Stimulated activated CD8-positive, alpha-beta memory T cell treated with anti-CD3 and anti-CD28 coated beads, Interleukin-4, amount 100 ng/mL, for 1 hour (primary cell): ENCODE measurements at places on chromosomes 1 and 21.

- DNase-seq, result peak; percentile 19
Observed at GRCh38 chr21:41766883-41767605, at the start of gene RIPK4. Gene RIPK4, minus strand, starts transcription at chr21:41767052. Its CDS starts 11 bp downstream, at chr21:41767041.

GRCh38 chr1:248798791-248799190 lies 26.9 kb downstream of the SH3BP5L start:
- DNase-seq, result no peak

GRCh38 chr1:57279909-57280666 lies 143.8 kb downstream of the DAB1 start:
- no peak for DNase-seq

- no peak for DNase-seq
Observed at GRCh38 chr1:205312866-205313562, 8.5 kb downstream of the NUAK2 start.

DNA sequence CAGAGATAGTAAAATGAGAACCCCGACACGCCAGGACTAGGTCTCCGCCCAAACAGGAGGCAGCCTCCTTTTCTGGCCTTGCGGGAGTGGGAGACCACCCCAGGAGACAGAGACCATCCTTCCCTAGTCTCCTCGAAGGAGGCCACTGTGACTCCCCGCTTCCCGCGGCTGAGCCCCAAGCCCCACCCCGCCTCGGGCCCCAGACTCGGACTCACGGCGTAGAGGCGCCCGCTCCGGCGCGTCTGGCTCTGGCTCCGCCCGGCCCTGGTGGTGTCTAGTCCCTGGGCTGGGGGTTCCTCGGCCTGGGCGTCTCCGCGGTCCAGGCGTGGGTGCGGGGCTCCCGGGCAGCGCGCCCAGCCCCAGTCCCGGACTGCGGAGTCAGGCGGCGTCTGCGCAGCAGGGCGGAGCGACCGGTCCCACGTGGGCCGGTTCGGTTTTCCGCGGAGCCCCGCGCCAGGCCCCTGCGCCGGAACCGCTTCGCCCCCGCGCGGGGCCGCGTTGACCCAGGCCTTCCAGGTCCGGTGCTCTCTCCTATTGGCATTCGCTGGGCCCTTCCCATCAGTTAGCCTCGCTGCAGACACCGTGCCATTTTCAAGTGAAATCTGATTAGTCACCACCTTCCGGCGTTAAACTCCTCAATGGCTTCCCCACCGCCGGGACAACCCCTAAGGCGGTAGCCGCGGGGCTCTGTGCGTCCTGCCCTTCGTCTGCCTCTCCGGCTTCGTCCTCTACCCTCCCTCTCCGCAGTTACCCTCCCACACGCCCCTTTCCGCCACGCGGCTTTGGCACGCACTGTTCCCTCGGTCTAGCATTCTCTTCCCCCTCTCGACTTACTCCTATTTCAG lies at the start of gene C1orf216:
Gene C1orf216 (minus strand): TSS at position 393 of the 845 bp plus-strand sequence. CDS start 2,563 bp downstream, outside the sequence.
- DNase-seq, result peak; percentile 58

- DNase-seq, result no peak
Observed at GRCh38 chr21:34835526-34835925, 166.7 kb downstream of the CLIC6 start.

GRCh38 chr1:202551683-202552082 lies 158.6 kb downstream of the SYT2 start:
- no peak for DNase-seq

GRCh38 chr1:212612041-212612961 lies 3.7 kb downstream of the ATF3 start:
- DNase-seq, result no peak

- peak; percentile 16 for DNase-seq
Observed at GRCh38 chr1:229661022-229661877, 35.2 kb downstream of the URB2 start.
